ELF-1 (cell line): ENCODE measurements at places on chromosomes 11 and 22.

GRCh38 chr22:48245196-48245485, 1482.7 kb downstream of the TBC1D22A start:
- DNase-seq, result no peak

DNA sequence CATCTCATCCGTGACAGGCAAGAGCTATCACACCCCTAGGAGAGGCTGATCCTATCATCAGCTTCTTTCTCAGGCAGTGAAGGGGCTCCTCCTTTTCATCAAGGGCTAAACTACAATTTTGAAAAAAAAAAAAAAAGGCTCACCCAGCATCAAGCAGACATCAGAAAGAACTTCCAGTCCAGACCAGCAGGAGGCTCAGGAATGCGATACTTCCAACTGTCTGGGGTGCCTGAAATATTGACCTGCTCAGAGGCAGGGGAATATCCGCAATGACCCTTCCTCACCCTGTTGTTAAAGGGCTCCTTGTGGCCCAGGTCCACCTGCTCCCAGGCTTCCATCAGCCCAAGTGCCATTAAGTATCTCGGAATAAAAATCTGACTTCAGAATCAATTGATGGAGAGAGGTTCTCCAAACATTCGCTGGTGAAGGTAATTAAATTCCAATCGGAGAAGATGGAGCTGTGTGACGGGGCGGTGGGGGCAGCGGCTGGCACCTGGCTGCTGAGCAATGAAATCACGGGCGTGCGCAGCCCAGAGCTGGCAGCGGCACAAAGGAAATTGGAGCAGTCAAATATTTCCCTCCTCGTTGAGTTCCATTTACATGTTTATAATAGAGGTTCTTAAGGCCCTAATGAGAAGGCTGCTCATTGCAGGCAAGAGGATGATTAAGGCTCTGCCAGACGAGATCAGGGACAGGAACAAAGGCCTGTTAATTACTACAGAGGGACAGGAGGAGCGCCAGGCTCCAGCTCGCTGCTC, 69.0 kb upstream of the THY1 start:
- no peak for DNase-seq

- peak; percentile 48 for DNase-seq
Measured at GRCh38 chr11:94151903-94152677, 23.4 kb downstream of the PANX1 start.

DNA sequence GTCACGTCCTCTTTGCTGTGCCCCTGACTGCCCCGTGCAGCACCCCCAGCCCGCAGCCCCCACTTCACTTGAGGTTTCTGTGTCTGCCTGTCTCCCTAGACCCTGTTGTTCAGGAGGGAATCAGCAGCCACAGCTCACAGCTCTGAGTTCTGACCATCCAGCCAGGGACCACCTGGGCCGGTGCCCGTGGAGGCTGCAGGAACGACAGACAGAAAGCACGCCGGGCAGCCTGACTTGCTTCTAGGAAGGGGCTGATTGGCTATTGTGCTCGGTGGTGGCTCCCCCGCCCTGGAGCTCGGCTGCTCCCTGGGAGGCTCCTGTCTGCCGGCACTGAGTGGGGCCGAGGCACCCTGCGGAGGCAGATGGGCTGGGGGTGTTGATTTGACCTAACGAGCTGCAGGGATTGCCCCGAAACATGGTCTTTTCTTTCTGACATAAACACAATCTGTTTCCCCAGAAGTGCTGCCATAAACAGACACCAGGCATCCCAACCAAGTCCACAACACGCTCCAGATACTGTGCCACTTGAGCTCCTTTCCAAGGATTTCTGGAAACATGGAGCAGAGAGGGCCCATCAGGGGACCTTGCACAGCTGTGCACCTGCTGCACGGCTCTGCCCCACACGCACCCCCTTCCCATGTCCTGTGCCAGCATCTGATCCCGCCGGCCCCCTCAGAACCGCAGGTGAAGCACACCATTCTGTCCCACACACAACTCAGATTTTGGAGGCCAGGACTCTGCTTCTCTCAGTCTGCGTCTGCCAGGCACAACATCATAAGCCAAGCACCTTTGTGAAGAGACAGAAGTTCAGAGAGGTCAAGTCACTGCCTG, 855.9 kb downstream of the TBC1D22A start:
- peak; percentile 50 for DNase-seq

DNA sequence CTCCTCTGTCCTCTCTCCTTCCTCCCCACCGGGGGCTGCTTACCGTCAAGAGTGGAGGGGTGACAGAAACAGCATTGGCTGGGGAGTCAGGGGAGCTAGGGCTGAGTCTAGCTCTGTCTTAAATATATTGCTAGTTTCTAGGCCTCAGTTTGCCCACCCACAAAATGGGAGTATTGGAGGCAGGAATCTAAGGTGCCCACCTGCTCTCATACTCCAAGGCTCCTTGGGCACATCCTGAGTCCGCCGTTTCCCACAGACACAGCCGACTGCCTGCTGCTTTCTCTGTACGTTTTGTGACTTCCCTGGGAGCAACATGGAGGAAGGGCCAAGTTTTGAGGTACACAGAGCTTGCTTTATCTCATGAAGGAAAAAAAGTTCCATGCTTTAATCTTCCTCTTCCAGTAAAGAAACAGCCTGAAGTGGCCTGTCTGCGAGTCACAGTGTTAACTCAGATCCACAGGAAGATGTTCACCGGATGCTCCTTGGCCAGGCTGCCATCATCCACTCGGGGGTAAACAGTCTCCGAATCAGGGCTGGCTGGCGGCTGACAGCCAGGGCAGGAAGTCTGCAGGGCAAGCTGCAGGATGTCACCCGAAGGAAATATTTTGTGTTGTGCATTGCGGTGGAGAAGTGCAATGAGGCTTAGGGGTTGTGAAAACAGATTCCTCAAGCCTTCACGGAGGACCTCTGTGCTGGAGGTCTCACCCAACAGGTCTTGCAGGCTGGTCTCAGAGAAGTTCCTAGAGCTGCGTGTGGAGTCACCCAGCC, 11.0 kb upstream of the CERK start:
- DNase-seq, result no peak

DNA sequence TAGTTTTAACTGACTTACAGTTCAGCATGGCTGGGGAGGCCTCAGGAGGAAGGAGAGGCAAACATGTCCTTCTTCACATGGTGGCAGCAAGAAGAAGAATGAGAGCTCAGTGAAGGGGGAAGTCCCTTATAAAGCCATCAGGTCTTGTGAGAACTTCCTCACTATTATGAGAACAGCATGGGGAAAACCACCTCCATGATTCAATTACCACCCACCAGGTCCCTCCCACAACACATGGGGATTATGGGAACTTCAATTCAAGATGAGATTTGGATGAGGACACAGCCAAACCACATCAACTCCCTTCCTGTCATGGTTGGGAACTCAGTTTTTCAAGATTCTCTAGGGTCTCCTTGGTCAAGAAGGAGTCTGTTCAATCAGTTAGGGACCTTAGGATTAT, 432.9 kb upstream of the CNTN5 start:
- DNase-seq, result no peak

- DNase-seq, result peak; percentile 42
Measured at GRCh38 chr11:57463671-57464538, 3.6 kb downstream of the RTN4RL2 start.
